Brain (organoid and tissue), 16 donors: ENCODE measurements at places on chromosomes 12 and 14.

GRCh38 chr12:77167801-77168200 is 102.4 kb upstream of the E2F7 start:
- no peak for DNase-seq

DNA sequence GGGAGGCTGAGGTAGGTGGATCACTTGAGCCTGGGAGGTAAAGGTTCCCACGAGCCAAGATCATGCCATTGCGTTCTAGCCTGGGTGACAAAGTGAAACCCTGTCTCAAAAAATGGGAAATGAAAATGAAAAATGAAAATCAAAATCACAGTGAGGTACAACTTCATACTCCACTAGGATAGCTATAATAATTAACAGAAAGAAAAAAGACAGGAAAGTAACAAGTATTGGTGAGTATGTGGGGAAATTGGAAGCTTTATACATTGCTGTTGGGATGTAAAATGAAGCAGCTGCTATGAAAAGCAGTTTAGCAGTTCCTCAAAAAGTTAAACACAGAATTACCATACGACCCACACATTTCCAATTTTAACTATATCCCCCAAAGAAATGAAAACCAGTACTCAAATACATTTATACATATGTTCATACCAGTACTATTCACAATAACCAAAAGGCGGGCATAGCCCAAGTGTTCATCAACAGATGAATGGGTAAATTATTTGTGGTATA is 22.2 kb downstream of the SGPP1 start:
- no peak for DNase-seq

DNA sequence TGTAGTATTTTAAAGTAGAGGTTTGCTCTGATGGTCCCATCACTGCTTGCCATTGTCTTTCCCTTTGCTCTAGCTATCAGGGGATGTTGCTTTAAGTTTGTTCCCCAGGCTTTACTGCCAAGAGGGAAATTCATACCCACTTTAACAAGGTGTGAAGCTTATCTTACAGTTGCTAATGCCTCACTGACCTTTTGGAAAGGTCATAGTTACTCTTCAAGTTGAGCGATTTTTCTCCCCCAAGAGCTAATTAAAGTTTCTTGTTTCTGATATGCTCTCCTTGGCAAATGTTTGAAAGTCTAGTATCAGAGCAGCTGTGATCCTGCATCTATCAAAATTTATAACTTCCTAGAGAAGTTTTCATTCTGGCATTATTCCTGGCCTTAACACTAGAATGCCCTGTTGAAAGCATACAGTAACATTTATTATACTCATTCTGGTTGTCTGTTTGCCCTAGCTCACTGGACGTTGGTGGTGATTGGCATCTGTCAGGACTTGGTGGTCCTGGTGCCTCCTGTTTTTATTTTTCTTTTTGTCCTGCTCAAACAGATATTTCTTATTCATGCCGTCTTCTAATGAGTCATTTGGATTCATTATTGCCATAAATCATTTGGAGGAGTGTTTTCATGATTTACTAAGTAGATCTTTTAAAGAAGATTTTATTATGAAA is 8.1 kb downstream of the ATP2A2 start:
- DNase-seq: no peak

DNA sequence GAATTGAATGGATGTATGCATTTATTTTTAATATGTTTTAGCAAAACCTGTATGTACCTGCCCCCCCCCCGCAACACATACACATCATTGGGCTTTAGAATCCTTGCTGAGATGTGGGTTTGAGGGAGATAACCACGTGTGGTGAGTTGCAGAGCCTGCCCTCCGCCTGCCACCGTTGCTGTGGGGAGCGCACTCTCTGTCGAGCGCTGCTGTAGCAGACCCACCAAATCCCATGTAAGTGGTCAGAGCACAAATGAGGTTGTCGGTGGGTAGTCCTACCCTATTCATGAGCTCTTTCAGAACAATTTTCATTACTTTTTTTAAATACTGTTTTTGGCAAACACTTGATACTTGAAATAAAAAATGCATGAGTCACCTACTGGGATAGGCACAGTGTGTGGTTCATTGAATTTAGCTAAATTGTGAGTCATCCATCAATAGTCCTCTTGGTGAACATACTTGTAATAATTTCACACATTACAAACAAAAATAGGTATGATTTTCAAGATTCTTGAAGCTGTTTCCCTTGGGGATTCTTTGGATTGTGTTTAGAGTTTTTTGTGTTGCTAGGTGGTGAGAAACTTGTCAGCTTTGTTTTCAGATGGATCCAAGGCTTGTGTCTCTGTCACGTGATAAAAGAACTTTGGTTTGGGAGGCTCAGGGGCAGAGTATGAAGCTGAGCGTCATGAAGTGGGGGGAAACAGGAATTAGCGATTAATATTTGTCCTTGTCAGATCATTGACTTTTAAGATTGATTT is 107.6 kb downstream of the PTCSC3 start:
- no peak for DNase-seq

GRCh38 chr12:6618483-6619225 is 11.5 kb upstream of the CHD4 start:
- DNase-seq: no peak

DNA sequence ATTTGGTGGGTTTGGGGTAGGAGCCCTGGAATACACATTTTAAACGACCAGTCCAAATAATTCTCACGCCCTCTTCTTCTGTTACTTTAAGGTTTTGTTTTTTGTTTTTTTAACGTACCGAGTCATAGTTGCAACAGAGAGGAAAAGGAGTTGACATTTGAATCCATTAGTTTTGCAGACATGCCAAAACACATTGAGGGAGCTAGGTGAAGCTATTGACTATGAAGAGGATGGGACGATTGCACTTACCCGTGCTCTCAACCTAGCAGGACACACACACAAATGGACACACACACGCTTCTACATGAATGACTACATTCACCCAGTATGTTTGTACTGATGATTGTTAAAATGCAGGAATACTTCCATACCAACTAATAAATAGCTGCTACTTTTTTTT is 54.3 kb upstream of the CIT start:
- DNase-seq: no peak

DNA sequence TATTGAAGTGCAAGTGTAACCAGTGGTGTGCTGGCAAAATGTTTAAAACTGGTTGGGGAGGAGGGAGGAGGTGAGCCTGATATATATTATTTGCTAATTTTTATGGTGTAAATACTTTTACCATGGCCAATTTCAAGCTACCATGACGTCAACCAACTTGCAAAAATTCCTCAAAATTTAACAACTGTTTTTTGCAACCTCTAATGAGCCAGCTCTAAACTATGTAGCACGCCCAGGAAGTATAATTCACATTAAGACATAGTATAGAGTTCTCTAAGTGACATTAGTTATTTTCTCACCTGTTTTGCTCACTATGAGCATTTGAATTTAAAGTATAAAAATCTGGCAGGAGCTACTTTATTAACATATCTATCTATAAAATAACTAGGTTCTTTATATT is 41.4 kb downstream of the ATL1 start:
- no peak for DNase-seq

GRCh38 chr12:16389594-16389993 is 42.1 kb downstream of the MGST1 start:
- no peak for DNase-seq

- DNase-seq: no peak
Observed at GRCh38 chr12:113058553-113058952, 2.0 kb downstream of the DTX1 start.

- DNase-seq: no peak
Observed at GRCh38 chr14:55805250-55805649, 225.2 kb downstream of the KTN1 start.
